ENCODE measurements at places on chromosomes 2 and 18.

GRCh38 chr18:38497266-38497665 is 931.7 kb upstream of the CELF4 start:
- no peak for DNase-seq

DNA sequence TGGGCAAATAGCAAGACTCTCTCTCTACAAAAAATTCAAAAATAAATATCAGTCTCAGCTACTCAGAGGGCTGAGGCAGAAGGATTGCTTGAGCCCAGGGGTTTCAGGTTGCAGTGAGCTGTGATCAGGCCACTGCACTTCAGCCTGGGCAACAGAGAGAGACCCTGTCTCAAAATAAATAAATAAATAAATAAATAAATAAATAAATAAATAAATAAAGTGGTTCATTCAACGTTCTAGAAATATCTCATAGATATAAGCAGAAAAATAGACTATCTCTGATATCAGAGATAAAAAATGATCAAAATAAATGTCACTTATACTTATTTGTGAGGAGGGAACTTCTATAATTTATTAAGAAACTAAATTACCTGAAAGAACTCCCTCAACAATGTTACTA is 480.9 kb downstream of the FBXO15 start:
- no peak for DNase-seq

DNA sequence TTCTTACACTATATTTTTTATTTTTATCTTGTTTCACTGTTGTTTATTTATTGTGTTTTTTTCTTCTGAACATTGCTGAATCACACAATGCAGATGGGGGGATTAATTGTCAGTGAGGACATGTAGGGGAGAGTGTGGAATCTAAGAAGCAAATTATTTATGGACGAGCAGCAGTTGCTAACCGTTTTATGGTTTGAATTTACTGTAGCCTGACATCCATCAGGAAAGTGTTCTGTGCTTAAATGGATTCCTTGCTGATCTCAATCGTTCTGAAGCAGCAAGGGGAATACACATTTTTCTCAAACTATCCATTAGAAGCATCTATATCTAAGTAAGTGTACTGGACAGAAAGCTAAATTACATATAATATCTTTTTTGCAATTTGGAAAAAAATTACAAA is 119.5 kb downstream of the CD8B2 start:
- no peak for DNase-seq

DNA sequence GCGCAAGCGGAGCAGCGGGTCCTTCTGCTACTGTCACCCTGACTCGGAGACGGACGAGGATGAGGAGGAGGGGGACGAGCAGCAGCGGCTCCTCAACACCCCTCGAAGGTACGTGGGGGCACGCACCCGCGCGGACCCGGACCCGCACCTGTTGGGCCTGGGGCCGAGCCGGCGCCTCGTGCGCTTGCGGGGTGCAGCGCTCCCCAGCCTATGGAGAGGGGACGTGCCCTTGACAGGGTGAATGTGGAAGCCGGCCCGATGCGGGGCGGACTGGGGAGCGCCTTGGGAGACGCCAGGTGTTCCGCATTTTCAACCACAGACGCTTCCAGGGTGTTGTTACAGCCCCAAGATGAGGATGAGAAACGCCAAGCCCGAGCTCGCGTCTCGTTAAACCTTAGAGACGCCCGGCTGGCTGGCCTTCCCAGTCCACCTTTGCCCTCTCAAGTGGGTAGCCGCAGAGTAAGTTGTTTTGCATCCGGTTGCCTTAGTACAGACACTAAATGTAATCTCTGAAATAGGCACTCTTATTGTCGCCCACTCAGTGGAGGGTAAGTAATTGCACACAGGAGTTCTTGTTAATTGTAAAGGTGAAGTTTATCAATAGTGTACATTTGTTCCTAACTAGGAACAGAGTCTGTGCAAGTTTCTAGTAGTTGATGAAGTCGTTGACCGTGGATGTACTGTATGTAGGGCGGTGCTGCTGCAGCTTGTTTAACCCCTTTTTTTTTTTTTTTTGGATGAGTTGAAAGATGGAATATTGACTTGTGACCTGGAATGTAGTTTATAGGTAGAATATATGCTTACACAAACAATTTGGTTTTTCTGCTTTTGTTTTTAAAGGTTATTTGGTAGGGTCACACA is 815 bp downstream of the GMCL1 start:
- peak; percentile 82 for DNase-seq

GRCh38 chr2:180871649-180872048 is 108.8 kb upstream of the UBE2E3 start:
- DNase-seq, result no peak

DNA sequence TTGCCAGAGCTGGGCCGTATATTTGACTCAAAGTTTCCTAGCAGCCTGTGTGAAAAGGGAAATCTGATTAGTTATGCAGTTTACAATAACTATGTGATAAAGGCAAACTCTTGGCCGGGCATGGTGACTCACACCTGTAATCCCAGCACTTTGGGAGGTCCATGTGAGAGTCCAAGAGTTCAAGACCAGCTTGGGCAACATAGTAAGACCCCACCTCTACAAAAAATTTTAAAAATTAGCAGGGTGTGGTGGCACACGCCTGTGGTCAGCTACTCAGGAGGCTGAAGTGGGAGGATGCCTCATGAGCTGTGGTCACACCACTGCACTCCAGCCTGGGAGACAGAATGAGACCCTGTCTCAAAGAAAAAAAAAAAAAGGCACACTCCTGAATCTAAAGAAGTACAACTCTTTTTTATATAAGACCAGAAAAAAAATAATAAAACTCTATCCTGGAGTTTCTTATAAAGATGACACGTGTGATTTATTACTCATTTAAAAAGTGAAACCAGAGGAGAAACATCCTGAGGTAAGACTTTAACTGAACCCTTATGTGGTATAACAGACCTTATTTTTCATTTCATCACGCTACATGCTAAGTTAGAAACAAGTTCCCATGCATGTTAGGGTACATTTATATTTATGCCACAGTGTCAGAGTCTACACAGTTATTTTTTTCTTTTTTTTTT is 32.6 kb upstream of the KCMF1 start:
- DNase-seq, result no peak

GRCh38 chr2:173226899-173227698 is 127.6 kb upstream of the CDCA7 start:
- DNase-seq, result no peak

DNA sequence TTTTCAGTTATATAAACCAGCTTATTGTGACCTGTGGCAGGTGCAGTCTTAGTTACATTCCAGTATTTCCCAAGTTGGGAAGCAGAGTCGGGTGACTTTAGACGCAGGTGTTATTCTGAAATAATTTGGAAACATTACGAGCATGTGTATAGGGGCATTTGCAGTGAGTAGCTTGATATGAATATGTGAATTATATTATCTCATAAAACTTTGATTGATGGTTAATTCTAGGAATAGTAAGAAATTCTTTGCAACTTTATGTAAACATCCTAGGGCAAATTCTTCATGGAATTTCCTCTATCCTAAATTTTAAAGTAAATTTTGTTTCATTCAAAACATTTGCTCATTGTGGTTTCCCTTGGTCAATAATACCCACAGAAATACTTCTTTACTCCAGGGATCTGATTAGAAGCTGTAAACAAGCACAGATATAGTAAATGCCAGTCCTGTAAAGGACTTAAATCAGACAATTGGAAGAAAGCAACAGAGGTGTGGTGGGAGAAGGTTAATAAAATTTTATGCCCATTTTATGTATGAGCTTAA is 580.6 kb upstream of the CDH2 start:
- no peak for DNase-seq
